GM23338 (cell line): ENCODE measurements at places on chromosomes 4 and X.
A peak's percentile ranks its signal among the peaks of the same experiment; 100 is the strongest.

GRCh38 chr4:162727232-162727631 lies 439.5 kb downstream of the NAF1 start:
- H3K4me3 ChIP-seq = no peak overlapping the region
- no peaks in the 10 kb centered on the region for H3K4me1 ChIP-seq
- no peaks in the 10 kb centered on the region for H3K27me3 ChIP-seq
- no peaks in the 10 kb centered on the region for H3K36me3 ChIP-seq
- H3K27ac ChIP-seq = no peak overlapping the region

DNA sequence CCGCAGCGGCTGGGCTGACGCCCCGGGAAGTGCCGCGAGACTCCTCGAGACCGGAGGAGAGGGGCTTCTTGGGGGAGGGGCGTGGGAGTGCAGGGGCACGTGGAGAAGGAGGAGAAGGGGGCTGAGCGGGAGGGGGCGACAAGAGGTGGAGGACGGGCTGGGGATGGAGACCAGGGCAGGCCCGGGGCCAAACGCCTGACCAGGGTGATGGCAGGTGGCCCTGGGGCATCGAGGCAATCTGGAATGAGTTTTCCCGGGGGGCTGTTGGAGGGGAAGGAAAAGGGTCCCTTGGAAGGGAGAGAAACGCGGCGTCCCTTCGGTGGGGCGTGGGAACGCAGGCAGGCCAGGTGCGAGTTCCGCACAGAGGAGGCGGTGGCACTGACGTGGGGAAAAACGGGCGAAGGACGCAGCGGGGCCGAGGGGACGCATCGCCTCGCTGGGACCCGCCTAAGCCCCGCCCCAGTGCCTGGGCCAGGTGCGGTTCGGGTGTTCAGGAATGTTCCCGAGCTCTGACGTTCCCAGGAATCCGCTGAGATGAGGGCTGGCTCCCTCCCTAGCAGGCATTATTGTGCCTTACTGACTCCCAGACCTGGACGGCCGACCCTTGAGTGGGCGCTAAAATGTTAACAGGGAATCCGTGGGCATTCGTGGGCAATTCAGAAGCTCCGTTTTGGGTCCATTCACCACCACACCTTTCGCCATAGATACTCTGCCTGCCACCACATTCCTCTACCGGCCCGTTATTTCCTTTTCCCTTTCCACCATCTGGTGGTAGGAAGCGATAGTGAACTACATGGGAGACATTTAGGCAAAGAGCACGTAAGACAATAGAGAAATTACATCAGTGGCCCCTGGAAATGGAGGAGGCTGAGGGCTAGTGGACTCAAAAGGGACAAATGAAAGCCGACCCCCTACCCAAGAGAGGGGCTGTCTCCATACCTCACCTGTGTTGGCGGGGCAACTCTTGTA lies 795 bp upstream of the SH3KBP1 start:
- H3K4me1 ChIP-seq = no peaks in the 10 kb centered on the region
- peak overlapping the region; percentile 86 for H3K27ac ChIP-seq
- peaks cover 14% of the 10 kb centered on the region for H3K27me3 ChIP-seq
- H3K4me3 ChIP-seq = peak overlapping the region; percentile 57

DNA sequence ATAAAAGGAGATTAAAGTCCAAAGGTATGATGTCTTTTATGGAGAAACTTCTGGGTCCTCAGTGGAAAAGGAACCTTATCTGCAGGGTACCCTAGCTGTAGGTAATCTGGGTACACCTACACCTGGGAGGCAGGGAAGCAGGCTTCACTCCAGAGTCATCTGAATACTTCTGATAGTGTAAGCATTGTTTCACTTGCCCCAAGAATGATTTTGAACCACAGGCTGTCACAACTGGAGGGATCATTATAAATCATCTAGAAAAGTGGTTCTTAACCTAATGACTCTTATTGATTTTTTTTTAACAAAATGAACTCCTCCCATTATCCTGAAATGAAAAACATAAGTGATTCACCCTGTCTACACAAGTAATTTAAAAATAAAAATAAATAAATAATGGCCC lies 44.0 kb upstream of the STK26 start:
- H3K36me3 ChIP-seq = no peaks in the 10 kb centered on the region
- no peak for DNase-seq
- H3K27me3 ChIP-seq = no peaks in the 10 kb centered on the region
- no peak overlapping the region for H3K4me3 ChIP-seq
- no peaks in the 10 kb centered on the region for H3K4me1 ChIP-seq

DNA sequence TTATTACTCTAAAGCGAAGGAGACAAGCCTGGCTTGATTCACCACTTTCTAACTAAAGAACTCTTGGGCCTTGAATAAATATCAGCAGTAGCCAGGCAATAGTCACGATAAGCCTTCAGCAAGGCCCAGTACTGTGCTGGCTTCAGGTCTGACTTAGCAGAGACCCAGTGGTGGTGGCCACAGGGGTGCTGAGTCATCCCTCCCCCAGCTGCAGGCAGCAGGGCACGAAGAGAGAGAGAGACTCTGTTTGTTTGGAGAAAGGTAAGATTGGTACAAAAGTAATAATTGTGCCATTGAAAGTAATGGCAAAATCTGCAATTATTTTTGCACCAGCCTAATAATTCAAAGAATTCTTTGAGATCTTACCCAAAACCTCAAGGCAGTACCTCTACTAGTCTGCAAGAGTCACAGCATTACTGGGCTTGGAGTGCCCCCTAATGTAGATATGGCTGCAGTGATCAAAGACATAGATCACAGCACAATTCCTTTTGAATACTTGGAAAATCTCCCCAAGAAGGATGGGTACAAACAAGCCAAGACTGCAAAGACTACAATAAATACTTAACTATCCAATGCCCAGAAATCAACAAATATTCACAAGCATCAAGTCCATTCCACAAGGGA lies 159.5 kb upstream of the USP38 start:
- H3K4me3 ChIP-seq = no peak overlapping the region
- peak; percentile 65 for DNase-seq
- no peaks in the 10 kb centered on the region for H3K36me3 ChIP-seq
- H3K27me3 ChIP-seq = no peaks in the 10 kb centered on the region
- no peaks in the 10 kb centered on the region for H3K4me1 ChIP-seq

- H3K4me3 ChIP-seq = no peak overlapping the region
- no peaks in the 10 kb centered on the region for H3K27me3 ChIP-seq
- H3K27ac ChIP-seq = no peak overlapping the region
- H3K4me1 ChIP-seq = 0 out of 2 replicates have a peak, but pooled peaks cover 6% of the 10 kb centered on the region
These were observed 169.0 kb downstream of the CORIN start for GRCh38 chr4:47668810-47669408.

DNA sequence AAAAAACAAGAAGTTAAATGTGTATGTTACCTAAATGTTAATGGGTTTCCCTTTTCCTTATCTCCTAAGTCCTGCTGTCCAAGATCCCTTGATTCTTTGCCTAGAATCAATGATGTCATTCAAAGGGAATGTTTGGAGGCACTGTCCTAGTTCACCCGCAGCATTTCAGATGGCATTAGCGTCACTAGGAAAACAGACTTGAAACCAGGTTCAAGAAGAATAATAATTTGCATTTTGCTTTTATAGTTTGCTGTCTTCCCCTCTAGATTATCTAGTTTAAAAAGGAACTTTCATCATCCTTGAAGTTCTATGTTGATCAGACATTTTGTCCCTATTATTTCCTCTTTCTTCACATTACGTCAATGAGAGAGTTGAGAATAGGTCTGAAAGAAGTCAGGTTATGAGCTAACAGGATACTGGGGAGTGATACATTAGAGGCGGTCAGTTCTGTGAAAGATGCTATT lies 234.1 kb upstream of the PGRMC2 start:
- H3K4me1 ChIP-seq = peaks cover 29% of the 10 kb centered on the region; the same call in 1 of the 2 replicates
- H3K27me3 ChIP-seq = no peaks in the 10 kb centered on the region
- no peak for DNase-seq
- no peaks in the 10 kb centered on the region for H3K36me3 ChIP-seq
- no peak overlapping the region for H3K4me3 ChIP-seq
